ENCODE measurements at places on chromosomes 16 and 17.

- no peak for DNase-seq
Observed at GRCh38 chr17:40862985-40863733, 3.9 kb downstream of the KRT12 start.

DNA sequence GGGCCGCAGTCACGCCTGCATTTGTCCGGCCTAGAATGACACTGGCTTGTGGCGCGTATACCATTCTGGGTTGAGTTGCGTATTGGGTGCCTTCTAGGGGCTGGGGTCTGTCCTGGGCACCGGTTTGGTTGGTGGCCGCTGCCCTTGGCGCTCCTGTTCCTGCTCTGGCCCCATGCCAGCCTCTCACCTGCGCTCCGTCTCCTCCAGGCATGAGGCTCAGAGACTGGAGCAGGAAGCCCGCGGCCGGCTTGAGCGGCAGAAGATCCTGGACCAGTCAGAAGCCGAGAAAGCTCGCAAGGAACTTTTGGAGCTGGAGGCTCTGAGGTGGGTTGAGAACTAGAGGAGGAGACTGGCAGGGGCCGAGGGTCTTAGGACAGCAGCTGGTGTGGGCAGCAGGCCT is 17.4 kb downstream of the CDIPT start:
- DNase-seq = no peak

GRCh38 chr16:66605177-66605978 is 874 bp downstream of the CMTM3 start:
- DNase-seq = peak; percentile 83

GRCh38 chr17:71033336-71033735 is 864.0 kb downstream of the KCNJ2 start:
- DNase-seq = no peak

DNA sequence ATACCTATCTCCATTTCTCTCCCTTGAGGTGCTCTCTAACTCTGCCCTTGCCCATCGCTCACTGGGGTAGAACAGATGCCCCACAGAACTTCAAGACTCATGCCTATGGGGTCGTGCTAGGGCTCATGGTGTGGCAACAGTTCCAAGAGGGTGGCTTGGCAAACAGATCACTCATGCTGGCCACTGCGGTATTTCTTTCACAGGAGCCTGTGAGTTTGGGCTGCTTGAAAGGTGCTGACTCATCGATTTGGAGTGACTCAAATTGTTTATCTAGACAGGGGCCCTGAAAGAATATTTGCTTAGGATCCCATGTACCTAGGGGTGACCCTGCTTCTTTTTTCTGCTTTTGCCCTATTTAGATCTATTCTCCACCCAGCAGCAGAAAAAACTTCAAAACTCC is 69.9 kb downstream of the IRX5 start:
- DNase-seq = no peak

DNA sequence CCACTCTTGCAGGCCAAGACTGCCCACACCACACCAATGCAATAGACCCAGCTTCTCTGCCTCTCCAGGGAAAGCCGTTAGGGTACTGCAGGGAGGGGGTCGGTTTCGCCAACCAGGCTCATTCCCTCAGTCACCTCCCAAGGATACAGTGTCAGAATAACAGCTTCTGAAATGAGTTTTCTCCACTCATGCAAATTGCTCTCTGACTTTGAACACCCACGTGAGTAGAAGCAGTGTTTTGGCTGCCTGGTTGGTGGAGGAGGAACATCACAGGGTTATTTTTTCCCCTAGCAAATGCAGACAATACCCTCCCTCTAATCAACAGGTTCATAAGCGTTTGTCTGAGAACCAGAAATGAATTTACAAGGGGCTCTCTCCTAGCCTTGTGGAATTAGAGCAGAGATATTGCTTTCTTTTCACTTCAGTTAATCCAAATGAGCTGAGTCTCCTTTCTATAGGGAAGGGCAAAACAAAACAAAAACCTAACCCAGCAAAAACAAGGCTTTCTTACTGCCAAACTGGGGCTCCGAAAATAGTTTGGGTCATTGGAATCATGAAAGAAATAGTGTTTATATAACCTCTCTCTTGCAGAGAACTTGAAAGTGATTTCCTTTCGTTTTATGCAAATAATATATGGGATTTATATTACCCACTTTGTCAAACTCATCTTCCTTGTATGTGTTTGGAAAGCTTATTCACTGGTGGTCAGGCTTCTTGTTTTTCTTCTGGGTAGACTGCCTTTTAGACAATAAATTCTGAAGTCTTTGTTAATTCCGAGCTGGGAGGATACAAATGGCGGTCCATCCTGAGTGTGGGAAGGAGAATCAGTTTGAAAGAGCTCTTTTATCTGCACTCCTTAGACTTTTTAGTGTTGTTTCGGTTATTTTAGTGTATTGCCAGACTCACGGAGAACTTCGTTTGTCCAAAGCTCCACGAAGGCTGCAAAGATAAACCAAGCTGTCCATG is 229.9 kb downstream of the MSI2 start:
- DNase-seq = no peak

DNA sequence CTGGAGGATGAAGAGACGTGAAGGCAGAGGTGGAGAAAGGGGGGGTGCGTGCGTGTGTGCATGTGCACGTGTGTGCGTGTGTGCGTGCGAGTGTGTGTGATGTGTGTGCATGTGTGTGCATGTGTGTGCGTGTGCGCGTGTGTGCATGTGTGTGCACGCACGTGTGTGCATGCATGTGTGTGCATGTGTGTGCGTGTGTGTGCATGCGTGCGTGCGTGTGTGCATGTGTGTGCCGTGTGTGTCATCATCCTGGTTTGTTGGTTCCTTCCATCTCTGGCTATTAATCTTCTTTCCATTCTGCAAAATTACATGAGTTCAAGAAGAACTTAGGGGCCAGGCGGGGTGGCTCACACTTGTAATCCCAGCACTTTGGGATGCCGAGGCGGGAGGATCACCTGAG is 17.0 kb upstream of the RPL38 start:
- DNase-seq = no peak

- DNase-seq = no peak
Observed at GRCh38 chr16:17289674-17290635, 180.8 kb downstream of the XYLT1 start.

DNA sequence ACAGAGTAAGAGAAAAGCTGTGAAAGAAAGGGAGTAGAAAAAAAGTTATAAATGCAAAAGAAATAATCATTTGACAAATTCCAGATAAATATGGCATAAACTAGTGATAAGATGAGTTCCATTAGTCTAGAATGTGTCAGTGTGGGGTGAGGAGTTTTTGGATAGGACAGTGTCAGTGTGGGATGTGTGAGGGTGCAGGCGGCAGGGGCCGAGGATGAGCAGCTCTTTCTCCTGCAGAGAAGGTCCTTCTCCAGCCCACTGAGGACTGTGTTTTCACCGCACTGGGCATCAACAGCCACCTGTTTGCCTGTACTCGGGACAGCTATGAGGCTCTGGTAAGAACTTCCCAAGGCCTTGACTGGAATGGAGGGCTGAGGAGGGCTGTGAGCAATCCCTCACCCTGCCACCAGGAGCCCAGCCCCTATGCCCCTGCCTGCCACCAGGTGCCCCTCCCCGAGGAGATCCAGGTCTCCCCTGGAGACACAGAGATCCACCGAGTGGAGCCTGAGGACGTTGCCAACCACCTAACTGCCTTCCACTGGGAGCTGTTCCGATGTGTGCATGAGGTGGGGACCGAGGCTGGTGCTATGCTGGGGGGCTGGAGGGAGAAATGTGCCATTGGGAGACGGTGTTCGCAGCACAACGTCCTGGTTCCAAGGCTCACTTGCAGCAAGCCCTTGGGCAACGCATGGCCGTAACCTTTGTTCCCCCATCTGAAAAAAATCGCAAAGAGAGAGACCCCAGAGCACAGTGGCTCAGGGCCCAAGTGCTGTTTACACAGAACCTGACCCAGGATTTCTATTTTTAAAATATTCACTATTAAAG is 13.1 kb downstream of the RAPGEFL1 start:
- DNase-seq = no peak

DNA sequence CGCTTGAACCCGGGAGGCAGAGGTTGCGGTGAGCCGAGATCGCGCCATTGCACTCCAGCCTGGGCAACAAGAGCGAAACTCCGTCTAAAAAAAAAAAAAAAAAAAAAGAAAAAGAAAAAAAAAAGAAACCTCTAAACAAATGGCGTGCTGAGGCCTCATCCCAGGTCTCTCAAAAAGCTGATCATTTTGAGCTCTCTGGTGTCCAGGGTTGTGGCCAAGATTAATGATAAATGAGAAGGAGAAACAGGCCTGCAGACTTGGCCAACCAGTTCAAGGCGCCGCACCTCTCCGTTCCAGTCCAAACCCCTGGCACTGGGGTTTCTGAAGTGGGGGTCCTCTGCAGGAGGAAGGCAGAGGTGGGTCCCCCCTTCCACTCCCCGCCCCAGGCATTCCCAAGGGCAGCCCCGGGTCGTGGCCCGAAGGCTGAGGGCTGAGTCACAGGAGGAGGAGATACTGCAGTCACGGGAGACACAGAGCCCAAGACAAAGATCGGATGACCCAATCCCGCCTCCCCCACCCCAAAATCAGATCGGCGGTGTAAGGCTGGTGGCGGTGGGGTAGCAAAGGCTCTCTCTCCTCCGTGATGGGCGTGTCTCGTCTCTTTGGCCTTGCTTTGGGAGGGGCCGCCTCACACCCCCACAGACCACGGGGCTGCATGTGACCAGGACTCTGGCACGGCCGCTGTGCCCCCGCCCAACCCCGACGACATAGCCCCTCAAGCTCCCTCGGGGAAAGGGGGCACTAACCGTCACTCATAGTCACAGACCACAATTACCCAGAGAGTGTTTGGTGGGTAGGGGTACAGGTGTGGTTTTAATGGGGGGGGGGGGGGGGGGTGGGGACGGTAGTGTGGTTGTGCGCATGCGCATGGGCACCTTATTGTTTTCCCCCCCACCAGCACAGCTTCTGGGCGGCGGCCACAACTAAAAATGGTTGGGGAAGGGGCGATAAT is 1.1 kb downstream of the VAT1 start:
- no peak for DNase-seq

DNA sequence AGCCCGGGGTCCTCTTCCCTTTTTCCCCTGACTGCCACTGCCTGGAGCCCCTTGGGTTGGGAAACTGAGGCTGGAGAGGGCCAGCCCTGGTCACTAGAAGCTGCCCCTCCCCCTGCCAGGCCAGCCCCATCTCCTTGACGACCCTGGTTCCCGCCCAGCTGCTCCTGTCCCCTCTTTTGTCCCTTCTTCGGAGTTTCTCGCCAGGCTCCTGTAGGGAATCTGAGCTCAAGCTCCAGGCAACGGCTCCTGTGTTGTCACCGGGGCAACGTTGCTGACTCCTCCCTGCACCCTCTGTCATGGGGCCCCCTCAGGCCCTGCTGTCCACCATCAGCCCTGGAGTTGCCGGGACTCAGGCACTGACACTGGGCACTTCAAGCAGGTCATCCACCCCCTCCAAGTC is 5.7 kb downstream of the LLGL1 start:
- DNase-seq = no peak

DNA sequence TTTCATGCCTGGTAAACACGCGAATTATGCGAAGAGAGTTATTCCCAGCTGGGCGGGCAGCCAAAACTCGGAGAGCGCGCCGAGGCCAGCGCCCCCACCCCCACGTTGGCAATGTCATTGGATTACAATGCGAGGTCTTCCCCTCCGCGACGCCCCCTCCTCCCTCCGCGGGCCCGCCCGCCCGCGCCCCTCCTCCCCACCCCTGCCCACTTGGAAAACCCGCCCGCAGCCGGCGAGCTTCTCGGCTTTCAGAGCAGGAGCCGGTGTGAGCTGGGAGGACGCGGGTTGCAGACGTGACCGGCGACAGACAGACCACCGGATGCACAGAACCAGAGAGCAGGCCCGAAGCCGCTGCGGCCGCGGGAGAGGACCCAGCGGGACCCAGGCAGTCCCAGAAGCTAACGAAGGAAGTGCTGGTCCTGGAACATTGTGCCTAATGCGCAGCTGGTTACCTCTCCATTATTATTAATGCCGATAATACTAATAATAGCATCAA is 4.0 kb downstream of the NOG start:
- no peak for DNase-seq

- peak; percentile 86 for DNase-seq
Observed at GRCh38 chr17:8409966-8410882, 12.6 kb upstream of the RNF222 start.

GRCh38 chr17:5592382-5592781 is 8.1 kb upstream of the NLRP1 start:
- no peak for DNase-seq

DNA sequence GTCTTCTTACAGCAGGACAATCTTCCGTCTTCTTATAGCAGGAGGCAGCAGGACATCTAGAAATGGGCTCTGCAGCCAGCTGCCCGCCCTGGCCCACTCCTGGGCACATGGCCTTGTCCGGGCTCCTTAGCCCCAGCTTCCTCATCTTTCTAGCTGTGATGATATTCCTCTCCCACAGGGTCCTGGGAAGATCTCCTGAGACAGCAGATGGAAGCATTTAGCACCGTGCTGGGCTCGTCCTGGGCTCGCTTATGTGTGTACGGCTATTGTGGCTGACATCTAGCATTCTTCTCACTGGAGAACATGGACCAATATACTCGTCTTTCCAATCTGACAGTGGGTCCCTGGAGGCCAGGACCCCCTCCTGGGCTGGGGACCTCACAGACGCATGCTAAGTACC is 48.5 kb downstream of the TIMM22 start:
- DNase-seq = no peak

GRCh38 chr17:57715981-57716380 is 29.1 kb downstream of the CCDC182 start:
- DNase-seq = no peak

- no peak for DNase-seq
Observed at GRCh38 chr16:48526058-48526957, 83.7 kb downstream of the N4BP1 start.

DNA sequence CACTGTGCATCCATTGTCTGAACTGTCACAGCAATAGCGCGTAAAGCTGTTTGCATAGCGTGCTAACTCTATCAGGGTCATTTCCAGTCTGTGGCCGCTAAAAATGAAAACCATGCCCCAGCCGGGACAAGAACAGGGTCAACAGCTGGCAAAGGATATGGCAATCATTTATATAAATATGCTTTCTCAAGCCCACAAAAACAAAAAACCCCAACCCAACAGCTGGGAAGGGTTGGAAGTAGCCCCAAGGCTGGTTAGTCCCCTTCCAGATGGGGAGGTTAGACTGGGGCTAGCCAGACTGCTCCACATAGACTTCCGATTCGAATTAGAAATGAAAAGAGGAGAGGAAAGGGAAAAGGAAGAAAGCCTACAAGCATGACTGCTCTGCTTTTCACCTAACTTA is 203.3 kb upstream of the TBX2 start:
- DNase-seq = no peak

GRCh38 chr17:19325542-19325941 is 37.0 kb downstream of the B9D1 start:
- no peak for DNase-seq
